LNCaP clone FGC (cell line): ENCODE measurements at places on chromosomes 3 and 15.

DNA sequence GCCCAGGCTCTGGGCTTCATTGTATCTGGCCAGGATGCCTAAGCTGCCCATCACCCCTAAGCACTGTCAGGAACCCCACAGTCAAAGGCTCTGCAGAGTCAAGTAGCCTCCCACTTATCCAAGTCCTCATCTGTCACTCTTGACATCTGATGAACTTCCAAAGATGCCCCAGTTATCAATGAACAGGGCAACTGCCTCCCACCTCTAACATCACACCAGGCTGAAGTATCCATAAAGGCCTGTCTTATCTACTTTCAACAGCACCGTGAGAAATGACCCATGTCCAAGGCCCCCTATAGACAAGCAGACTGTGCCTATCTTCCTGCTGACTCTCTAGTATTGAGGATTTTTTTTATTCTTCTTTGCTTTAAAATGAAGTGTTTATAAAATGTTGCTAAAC lies 56.4 kb downstream of the TRIM69 start:
- DNase-seq: no peak

DNA sequence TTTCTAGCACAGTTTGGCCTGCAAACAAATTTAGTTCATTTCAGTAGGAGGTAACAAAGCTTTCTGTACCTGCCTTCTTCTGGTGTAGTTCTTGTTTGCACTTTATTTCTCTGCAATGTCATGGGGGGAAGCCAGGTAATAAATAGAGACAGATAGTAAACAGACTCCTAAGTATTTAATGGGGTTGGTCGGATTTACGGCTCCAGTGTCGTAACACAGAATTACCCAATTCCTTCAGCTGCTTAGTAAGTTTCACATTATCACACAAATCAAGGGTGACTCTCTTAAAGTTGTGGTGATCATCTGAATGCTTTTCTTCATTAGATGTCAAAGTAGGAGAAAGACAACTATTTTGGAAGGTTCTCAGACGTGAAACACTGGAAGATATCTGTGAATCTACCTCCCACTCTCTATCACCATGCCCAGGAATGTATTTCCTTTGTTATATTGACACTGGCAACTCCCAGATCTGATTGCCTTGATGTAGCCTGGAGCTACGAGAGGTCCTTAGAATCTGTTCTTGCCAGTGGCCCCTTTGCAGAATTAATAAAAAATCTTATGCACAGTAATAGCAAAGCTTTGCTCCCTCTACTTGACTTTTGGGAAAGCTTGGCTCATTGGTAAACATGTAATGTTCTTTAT lies 25.0 kb upstream of the TMC3 start:
- DNase-seq: peak; percentile 77

GRCh38 chr3:11198070-11198469 lies 43.8 kb downstream of the HRH1 start:
- DNase-seq: no peak

DNA sequence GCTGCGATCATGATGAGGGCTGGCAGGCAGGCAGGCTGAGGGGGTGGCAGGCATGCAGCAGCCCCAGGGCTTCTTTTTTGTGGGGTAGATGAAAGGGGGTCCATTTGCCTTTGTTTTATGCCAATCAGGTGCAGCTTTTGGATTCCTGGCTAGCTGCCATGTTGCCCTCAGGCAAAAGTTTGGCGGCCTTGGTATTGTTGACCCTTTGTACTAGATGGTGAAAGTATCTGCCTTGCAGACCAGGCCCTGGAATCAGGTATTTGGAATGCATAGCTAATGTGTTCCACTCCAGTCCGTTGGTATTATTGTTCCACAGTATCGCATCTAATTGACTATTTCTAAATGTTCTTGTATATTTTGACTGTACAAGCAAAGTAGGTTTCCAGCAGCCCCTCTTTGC lies 35.0 kb downstream of the EEFSEC start:
- DNase-seq: no peak

DNA sequence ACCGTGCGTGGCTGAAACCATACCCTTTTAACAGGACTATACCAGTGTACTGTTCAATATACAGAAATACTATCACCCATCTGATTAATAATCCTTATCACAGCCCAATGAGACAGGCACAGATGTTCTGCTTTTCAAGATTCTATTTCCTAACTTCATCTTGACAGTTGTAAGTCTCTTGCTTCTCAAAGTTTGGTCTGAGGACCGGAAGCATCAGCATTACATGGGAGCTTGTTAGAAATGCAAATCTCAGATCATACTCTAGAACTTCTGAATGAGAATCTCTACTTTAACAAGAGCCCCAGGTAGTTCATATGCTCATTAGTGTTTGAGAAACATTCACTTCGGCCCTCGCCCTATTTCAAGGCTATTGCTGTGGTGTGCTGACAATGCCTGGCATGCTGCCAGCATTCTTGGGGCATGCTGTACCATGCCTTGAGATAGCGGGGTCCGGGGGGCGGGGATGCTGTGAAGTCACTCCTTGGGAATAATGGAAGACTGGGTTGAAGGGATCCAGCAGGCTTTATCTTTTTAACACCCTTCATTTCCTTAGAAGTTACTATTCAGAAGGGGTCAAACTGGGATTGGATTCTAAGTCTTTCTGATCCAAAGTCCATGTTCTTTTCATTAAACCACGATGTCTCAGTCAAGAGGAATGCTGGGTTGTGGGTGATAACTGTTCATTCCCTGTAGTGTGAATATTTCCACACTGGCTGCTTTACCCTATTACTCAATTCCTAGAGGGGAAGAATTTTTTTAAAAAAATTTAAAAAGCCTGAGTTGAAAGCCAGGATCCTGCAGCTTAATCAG lies 194.7 kb downstream of the LPP start:
- no peak for DNase-seq

DNA sequence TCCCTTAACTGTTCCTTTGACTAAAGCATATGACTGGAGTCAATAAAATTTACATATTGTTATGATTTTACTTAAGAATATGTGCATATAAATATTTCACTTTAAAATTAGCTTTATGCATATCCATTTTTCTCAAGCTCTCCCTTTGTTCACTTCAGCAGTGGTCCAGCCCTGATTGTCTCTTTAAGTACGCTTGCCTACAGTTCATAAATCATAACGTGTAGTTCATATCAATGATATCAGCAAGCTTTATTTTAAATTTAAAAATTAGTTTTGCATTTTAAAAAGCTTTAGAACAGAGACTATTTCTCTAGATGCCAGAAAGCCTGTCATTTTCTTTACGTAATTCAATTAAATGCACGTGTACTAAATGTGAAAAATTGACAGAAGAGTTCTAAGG lies 721.9 kb downstream of the OTOL1 start:
- DNase-seq: no peak

DNA sequence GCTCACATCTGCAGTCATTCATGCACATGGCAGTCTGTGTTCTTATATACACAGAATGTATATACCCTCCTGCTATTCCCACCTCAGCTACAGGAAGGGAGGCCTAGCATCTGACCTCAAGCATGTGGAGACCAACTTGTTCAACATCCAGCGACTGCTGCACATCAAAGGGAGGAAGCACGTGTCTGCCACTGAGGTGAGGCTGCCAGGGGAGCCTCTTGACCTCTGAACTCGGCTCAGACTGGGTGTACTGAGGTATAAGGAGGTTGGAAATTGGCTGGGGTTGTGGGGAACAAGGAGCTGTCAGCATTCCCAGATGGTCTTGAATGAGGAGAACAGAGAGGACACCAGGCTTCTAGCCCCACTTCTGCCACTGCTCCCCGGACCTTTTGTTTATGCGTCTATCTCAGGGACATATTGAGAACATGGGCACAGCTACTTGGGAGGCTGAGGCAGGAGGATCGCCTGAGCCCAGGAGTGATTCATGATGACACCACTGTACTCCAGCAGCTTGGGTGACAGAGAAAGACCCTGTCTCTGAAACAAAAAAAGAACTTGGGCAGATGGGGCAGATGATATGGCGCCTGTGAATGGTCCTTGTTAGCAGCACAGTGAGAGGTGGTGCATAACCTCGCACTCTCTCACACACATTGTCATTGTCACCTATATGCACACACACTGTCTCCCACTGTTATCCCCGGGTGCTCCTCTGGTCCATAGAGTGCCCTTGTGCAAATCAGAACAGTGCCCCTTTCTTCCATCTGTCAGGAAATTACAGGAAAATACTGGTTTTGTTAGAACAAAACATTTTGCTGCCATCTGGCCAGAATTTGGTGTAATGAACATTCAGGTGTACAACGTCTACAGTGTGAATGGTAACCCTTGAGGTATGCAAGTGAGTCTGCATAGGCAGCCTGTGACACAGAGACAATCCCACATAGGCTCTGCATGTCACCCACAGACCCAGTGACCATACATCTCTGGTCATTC lies 5.4 kb downstream of the VILL start:
- no peak for DNase-seq

DNA sequence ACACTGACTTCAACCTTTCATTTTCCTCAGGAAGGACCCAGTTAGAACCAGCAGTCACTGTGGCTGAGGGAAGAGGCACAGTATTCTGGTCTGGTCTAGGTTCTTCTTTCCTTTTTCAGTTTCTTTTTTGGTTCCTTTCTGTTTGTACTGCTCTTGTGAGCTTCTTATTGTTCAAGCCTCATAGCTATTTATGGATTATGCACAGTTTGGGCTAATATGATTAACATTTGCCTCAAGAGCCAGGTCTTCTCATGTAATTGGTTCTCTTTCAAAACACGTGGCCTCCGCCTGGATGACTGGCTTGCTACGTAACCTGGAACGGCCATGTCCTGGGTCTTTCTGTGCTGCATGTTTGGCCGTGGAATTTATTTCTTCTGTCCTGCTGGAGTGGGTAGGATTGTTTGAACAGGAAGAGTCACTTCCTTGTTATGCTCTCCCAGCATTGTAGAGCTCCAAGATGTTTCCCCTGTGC lies 43.3 kb downstream of the RBMS3 start:
- DNase-seq: no peak

GRCh38 chr3:130728037-130728436 lies 18.6 kb downstream of the PIK3R4 start:
- no peak for DNase-seq

GRCh38 chr3:37943126-37943525 lies 47.5 kb upstream of the VILL start:
- no peak for DNase-seq

GRCh38 chr15:70602281-70602680 lies 161.1 kb downstream of the UACA start:
- DNase-seq: no peak

DNA sequence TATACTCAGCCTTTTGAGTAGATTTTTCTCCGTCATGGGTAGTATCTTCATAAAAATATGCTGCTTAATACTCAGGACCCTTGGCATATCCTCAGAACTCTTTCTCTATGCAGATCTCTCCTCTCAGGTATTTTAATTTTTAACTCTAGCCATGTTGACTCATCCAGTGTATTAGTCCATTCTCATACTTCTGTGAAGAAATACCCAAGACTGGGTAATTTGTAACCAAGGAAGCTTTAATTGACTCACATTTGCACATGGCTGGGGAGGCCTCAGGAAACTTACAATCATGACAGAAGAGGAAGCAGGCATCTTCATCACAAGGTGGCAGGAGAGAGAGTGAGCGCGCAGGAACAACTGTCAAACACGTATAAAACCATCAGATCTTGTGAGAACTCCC lies 129.3 kb upstream of the CD96 start:
- no peak for DNase-seq

- no peak for DNase-seq
Measured at GRCh38 chr3:3666664-3667063, 132.6 kb upstream of the LRRN1 start.

GRCh38 chr3:48039487-48040190 lies 23.4 kb upstream of the MAP4 start:
- DNase-seq: no peak

GRCh38 chr3:151093905-151094304 lies 8.4 kb downstream of the MED12L start:
- DNase-seq: no peak

DNA sequence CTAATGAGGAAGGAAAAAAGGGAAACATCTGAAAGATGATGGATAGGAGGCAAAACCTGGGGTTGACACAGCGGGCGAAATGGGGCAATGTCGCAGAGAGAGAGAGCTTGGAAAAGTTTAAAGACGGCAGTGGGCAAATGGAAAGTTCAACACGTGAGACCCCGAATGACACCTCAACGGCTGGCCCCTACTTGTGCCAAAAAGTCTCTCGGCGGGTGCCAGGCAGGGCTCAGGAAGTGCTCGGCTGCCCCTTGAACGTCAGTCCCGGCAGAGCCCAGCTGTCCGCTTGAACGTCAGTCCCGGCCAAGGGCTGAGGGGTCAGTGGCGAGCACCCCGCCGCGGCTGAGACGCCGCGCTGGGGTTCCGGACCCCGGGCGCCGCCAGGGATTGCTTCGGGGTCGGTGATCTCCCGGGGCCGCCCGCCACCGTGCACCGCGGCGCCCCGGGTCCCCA lies 658 bp downstream of the EOGT start:
- no peak for DNase-seq

- no peak for DNase-seq
Measured at GRCh38 chr15:78056714-78057269, 20.7 kb downstream of the TBC1D2B start.

- DNase-seq: no peak
Measured at GRCh38 chr3:184156522-184156955, 1.4 kb downstream of the DVL3 start.

DNA sequence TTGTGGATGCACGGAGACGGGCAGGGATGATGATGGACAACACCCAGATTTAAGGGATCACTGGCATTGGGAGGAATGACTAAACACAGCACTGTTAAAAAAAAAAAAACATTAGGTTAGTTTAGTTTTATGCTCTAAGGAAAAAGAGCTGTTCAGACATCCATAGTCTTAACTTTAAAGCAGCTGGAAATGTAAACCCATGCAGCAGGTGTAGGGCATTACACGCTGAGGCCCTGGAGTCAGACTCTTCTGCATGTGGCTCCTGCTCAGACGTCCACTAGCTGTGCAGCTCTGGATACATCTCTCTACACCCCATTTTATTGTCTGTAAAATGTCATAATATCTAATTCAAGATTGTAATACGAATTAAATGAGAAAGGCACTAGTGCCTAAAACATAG lies 191.8 kb upstream of the RASGRP1 start:
- DNase-seq: no peak

DNA sequence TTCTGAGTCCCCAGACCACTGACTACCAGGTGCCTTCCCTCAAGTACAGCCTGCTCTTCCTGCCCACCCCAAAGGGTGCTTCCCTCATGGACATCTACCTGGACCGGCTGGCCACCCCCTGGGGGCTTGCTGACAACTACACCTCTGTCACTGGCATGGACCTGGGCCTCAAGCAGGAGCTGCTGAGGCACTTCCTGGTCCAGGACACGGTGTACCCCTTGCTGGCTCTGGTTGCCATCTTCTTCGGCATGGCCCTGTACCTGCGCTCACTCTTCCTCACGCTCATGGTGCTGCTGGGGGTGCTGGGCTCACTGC lies 9.3 kb downstream of the DISP2 start:
- no peak for DNase-seq
